ENCODE measurements at places on chromosomes 7 and 10.

DNA sequence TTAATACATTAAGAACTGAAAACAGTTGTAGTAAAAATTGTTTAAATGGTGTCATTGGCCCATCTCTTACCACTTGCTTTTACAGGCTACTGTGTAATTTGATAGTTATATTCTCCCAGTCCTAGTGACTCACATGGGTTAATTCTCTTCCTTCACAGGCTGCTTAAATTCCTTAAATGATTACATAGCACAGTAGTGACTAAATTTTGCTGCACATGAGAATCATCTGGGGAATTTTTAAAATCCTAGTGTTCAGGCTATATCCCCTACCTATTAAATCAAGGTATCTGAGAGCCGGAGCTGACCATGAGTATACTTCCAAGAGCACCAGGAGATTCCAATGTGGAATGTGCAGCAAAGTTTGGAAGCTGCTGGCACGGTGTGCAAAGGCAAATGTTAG, 45.3 kb upstream of the ZNF800 start:
- DNase-seq, result no peak

DNA sequence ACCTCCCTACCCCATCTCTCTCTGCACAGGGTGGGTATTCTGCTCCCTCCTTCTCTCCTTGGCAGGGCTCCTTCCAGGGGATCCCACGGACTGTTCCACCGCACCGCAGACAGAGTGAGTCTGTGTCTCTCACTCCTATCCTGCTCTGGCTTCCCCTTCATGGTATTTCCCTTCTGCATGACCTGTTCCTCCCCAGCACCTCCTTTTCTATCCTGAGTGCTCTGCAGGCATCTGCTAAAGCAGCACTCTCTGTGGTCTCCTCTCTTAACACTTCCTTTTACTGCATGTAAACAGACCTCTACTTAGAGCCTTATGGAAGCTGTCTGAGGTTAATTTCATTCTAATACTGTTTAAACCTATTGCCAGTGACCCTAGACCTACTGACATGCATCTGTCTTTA, 171.5 kb downstream of the CCSER2 start:
- no peak for DNase-seq

DNA sequence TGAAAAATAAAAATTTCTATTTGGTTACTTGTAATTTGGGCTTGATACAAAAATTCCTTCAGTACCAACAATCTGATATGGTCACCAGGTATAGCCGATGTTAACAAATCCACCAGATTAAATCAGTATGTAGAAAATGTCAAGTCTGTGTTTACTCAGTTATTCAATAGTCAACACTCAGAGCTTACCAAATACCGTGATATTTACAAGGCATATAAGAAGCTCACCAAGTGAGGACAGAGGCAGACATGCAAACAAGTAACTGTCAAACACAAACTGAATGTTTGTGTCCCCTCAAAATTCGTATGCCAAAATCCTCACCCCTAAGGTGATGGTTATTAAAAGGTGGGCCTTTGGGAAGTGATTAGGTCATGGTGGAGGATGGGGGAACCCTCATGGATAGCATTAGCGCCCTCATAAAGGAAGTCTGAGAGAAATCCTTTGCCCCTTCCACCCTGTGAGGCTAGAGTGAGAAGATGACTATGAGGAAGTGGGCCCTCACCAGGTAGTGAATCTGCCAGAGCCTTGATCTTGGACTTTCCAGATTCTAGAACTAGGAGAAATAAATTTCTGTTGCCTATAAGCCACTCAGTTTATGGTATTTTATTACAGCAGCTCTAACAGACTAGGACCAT, 63.1 kb downstream of the TES start:
- DNase-seq, result no peak

DNA sequence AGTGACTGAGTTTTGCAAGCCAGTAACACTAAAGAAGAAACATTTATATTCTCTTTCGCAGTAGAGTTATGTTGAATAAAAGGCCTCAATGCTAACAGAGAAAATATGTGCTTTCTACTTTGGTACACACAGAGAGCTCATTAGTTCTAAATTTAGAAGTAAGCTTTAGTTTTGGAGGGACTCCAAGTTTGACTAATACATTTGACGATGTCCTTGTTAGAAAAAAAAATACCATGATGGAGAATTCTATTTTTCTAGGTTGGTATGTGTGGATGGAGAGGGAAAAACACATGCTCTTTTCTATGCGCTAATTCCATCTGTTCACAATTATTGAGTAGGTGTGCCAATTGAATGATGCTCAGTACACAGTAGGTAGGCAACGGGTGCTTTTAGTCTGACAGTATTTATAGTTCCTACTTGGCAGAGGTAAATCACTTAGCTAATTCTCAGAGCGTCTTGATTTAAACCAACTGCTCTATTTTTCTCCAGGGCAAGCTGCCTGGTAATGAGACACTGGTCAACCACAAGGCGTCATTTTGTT, 327.2 kb upstream of the AKR1E2 start:
- peak; percentile 51 for DNase-seq

- no peak for DNase-seq
Observed at GRCh38 chr10:68870545-68871104, 30.5 kb upstream of the DDX50 start.

DNA sequence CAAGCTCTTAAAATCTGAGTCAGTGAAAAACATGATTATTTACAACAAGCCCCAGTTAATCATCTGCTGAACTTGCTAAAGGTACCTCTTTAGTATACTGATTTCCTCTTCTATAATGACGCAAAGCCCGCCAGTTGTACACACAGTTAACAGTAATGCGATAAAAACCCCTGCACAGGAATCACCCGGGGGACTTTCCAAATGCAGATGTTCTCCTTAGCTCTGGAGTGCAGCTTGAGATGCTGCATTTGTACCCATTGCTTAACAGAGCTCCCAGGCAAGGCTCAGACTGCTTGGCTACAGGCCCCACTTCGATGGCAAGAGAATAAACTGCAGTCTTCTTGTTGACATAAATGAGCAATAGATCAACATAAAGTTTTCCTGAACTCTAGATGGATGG, 279.6 kb upstream of the HGF start:
- DNase-seq, result peak; percentile 18

GRCh38 chr10:63123727-63124362, 9.3 kb upstream of the NRBF2 start:
- DNase-seq, result no peak

GRCh38 chr7:109864230-109864629, 1226.7 kb upstream of the LRRN3 start:
- DNase-seq, result no peak

DNA sequence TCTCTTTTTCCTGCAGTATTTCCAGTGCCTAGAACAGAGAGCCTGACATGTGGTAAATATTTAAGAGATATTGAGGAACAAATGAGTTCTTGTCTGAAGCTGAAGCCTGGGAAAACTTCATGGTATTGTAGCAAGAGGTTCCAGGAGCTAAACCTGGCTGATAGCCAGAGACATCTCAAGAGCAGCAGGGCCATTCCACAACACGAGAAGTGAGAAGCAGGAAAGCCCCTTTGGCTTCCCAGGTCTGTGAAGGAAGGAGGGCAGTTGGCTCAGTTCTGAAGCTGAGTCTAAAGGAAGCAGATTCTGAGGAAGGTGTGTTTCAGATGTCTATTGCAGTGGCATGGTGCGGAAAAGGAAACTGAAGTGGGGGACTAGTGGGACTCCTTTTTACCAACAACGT, 63.8 kb upstream of the FAM204A start:
- DNase-seq, result no peak

DNA sequence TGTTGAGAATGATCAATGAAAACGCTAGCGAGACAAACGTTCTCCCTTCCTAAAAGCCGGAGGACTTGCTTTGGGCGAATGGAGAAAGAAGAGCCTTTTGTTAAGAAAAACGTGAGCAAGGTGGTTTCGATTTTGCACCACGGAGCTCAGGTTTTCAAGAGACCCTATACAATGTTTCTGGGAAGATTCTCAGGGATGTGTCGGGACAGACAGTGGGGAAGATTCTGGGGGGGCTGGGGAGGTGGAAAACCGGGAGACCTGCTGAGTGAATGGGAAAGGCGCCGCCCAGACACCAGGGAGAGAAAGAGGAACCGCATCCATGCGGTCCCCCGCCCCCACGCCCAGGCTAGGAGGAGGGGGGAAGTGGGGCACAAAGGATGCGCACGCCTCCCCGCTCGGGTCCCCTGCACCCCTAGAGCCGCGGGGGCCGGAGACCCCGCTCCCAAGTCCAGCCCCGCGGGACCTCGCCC, 745 bp downstream of the YWHAG start:
- peak; percentile 82 for DNase-seq

DNA sequence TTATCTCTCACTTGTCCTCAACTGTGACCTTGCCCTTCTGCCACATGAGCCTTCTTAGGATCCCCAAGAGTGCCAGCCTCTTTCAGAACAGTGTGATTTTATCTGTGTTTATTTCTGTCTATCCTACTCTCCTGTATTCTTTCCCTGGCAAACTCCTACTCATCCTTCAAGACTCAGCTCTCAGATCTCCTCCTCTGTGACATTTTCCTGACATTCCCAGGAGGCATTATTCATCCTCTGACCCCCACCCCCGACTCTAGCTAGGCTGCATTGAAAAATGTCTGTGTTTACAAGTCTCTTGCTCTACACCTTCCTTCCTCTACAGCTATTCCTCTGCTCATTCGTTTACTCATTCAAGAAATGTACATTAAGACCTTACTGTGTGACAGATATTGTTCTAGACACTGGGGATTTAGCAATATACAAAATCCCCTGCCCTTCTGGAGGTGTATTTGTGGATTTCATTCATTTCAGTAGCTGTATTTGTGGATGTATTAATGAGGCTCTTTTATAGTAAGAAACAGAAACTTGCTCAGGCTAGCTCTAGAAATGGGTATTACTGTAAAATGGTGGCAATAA, 61.4 kb upstream of the COMTD1 start:
- DNase-seq, result no peak

DNA sequence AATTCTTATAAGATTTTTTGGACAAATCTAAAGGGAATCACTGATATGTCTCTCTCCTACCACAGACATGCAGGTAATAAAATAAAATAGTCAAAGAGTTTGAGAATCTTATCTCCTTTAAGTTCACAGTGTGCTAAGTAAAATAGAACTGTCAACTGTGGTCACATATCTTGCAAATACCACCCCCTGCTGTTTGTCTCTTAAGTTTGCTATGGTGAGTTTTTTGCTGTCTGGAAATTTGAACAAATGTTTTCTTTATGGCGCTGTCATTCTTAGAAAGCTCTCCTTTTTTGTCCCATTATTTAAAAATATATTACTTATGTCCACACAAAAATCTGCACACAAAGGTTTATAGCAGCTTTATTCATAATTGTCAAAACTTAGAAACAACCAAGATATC, 19.6 kb downstream of the GIMAP5 start:
- DNase-seq, result no peak

DNA sequence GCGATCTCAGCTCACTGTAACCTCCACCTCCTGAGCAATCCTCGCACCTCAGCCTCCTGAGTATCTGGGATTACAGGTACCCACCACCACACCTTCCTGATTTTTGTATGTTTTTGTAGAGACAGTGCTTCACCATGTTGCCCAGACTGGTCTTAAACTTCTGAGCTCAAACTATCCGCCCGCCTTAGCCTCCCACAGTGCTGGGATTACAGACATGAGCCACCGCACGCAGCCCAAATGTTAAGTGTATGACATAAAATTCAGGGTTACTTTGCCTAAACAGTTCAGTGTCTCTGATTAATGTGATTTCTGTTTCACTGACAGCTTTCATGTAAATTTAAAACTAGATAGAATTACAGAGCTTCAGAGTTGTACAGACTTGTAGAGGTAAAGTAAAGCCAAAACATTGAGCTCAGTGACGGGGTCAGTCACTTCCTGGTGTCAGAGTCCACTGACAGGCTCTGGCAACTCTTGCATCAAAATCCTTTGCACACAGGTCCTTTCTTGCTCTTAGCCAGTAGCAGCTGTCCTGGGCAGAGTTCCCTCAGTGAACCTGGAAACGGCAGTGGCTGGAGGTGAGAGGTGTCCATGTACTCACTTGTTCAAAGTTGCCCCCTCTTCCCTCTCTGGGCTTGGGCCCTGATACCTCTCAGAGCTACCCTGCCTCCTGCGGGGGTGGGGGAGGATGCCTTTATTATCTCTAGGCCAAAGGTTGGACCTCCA, 33.7 kb downstream of the MGMT start:
- DNase-seq, result no peak

DNA sequence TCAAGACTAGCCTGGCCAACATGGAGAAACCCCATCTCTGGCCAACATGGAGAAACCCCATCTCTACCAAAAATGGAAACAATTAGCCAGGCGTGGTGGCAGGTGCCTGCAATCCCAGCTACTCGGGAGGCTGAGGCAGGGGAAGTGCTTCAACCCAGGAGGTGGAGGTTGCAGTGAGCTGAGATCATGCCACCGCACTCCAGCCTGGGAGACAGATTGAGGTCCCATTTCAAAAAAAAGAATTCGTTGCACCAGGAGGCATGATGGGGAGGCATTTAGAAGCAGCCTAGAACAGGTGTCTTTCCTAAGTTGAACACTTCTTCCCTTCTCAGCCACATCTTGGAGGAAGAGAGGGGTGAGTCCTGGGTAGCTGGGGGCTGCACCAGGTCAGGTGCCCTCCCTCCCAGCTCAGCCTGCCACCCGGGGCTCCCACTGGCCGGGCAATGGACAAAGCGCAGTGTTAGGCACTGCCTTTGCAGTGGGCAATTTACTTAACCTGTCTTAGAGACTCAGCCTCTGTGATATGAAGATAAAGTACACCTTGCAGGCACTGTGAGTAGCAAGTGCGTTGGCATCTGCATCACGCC, 726.8 kb downstream of the PARD3 start:
- no peak for DNase-seq

DNA sequence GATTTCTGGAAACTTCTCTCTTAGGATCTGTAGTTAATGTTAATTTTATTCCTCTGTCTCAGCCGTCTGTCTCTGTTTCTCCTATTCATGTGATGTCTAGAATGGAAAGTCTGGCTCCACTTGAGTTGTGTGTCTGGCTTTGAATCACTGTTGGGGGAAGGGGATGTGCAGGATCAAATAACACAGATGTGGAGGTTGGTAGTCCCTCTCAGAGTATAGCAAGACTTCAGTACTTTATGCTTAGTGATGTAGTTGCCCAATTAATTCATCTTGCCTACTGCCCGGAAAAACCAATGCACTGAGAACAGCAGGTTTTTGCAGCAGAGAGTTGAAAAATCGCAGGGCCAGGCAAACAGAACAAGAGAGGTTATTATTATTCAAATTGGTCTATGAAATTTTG, 79.2 kb downstream of the PHTF2 start:
- DNase-seq, result no peak

DNA sequence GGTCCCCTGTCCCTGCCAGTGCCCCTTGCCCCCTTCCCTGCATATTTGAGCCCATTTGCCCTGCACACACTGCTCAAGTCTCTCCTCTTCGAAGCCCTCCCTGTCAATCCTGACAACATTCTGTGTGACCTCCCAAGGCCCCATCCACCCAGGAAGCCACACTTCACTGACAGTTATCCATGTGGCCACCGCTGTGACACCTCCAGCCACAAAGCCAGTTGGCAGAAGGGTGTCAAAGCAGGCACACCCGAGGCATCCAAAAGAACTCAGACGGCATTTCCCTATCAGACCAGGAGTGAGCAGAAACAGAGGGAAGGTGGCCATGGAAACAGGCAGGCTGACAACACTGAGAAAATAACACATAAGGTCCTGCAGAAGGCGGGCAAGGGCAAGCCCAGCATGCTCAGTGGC, 4.6 kb downstream of the POLM start:
- DNase-seq, result no peak

Measured in right hindlimb (tissue), 1 donor.